ENCODE measurements at places on chromosomes 4 and X.

DNA sequence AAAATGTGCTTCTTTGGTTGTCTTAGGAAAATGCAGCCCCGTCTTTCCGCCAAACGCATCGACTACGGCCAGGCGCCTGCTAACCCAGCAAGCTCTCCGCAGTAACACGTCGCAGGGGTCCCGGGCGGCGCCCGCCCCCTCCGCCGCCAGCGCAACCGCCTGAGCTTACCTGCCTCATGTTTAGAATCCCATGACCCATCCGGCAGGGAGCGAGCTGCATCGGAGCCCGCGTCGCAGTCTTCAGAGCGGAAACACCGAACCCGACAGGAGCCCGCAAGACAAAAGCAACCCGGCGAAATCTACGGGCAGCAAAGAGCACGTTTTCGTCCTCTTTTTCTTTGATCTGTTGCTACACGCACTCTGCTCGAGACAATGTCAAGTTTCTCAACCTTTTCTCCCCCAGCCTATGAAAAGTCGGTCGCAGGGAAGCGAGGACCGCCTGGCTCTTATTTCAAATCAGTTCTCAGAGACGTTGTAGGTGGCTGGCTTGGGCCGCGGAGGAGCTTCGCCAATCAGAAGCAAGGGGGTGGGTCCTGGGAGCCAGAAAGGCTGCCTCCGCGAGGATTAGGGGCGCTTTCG is at the start of gene MID1:
TSS of gene MID1 (minus strand) at position 465 of the 579 bp plus-strand sequence. CDS start 53,038 bp downstream, outside the sequence.
- DNase-seq = no peak

- DNase-seq = no peak
These were observed 10.1 kb upstream of the ADH1A start for GRCh38 chr4:99300934-99301333.

DNA sequence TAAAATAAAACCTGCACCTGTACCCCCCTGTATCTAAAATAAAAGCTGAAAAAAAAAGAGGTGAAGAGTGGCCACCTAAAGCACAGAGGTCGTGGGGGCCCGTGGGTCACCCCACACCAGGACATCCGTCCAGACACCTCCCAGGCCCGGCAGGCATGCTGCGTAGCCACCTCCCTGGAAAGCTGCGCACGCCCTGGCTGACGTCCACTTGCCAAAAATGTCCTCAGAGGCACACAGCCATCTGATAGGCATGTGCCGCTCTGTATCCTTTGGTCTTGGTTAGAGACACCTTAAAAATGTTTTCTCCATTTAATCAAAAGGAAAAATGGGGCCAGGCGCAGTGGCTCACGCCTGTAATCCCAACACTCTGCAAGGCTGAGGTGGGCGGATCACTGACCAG is 17.7 kb downstream of the FAM53A start:
- DNase-seq = no peak

DNA sequence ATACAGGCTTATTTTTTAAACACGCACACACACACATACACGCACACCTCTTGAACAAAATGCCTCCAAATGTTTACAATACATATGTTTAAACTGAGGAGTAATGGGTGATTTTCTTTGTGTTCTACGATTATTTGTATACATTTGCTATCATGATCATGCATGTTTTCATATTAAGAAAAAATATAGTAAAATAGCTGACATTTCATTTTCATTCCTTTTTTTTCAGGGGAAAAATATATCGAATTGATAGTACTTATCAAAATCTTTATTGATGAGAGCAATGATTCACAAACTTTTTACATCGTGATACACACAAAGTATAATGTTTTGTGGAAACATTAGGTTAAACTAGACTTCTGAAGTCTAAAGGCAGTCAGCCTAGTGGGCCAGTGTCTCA is 618.9 kb downstream of the TECRL start:
- no peak for DNase-seq

- no peak for DNase-seq
These were observed 1035.4 kb downstream of the SH3BGRL start for GRCh38 chrX:82237328-82237727.

DNA sequence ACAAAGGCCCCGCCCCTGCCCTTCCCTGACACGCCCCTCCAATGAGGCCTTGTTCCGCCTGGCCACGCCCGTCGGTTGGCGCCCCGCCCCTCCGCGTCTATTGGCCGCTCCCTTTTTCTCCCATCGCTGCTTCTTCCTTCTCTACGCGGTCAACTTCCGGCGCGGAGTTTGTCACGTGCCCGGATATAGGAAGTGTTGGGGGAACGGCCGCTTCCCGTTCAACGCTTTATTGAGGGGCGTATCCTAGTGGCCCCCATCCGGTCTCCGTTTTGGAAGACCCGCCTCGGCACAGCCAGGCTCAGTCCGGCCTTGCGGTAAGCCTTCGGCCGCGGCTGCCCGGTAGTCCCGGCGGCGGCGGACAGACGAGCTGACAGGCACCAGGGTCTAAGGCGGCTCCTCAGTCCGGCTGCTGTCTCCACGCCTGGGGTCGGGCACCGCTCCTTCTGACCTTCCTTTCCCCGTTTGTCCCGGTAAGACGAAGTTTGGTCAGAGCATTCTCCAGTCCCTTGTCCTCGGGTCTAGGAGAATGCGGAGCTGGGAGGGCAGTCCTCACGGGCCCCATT is at the start of gene EXOC1:
TSS of gene EXOC1 (plus strand) at position 165 of the 563 bp plus-strand sequence. CDS start 4,676 bp downstream, outside the sequence.
- DNase-seq = peak; percentile 96

DNA sequence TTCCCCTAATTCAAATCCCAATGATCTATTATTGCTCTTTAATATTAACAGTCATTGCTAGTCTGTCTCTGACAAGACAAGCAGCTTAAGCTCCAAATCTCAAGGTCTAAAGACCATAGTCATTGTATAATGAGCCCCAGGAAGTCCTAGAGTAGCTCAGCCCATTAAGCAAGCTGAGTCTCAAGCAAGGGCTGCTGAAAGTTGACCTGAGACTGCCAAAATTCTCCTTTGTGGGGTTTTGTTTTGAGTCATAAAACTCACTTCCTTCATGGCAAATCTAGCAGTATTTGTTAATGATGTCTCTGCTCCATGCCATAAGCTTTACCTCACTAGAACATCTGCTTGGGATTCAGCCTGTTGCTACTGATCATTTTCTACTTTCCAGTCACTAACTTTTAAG is 313.2 kb downstream of the ANTXR2 start:
- DNase-seq = no peak

Measured in activated CD4-positive, alpha-beta T cell treated with anti-CD3 and anti-CD28 coated beads, Interleukin-2, amount 50 U/mL, for 1 hour (primary cell).